ENCODE measurements at places on chromosomes 4 and X. TPM values are rescaled to one million over a fixed set of nuclear protein-coding genes. Genes with fewer than 3 reads are reported as not detected.
A peak's percentile ranks its signal among the peaks of the same experiment; 100 is the strongest.

The HSD17B13 gene
- total RNA-seq, result not detected

DNA sequence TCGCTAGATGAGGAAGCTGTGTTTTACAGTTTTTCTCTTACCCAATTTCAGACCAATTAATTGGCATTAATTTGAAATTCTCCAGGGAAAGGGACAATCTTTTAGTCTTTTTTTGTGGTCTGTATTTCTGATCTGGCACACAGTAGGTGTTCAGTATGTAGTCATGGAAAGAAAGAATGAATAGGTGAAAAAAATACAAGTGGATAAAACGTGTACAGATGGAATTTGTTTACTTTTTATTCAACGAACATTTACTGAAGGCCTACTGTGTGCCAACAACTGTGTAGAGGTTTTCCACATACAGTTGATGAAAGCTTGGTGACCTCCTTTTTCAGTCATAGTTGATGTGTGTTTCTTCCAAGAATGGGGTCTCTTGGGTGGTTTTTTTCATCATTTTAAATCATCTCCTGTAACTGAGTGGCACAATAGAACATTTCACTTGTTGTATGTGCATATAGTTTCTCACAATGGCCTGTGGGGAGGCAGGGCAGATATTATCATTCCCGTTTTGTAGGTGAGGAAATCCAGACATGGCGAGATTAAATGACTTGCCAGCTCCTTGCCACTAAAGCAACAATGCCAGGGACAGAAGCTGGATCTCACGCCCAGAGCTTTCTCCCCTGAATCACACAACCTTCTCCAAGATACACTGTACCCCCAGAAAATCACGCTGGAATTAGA, 102.4 kb downstream of the CEP135 start:
- DNase-seq, result no peak

GRCh38 chr4:60865273-60865672, 334.9 kb upstream of the ADGRL3 start:
- DNase-seq, result no peak

DNA sequence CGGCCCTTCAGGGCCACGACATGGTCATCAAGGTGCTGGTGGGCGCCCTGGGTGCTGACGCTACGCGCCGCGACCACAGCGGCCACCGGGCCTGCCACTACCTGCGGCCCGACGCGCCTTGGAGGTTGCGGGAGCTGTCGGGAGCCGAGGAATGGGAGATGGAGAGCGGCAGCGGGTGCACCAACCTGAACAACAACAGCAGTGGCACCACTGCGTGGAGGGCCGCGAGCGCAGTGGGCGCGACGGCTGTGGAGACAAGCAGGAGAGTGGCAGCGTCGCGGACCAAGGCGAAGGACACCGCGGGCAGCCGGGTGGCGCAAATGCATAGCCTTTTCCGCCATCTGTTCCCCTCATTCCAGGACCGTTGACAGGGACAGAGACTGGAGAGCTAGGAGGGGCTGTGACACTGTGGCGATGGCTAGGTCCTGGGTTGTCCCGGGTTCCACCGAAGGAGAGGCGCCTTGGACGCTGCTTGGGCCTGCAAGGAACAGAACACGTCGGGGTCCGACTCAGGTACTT, 919 bp downstream of the SOWAHD start:
- DNase-seq, result no peak

The PPEF2 gene
- total RNA-seq, result not detected

- peak; percentile 87 for DNase-seq
These were observed 404.6 kb downstream of the PRDM5 start for GRCh38 chr4:120517966-120518365.

GRCh38 chrX:1591102-1591862, at the start of gene AKAP17A:
AKAP17A (plus strand) TSS chrX:1591604; CDS start chrX:1593463, 1,859 bp downstream.
- DNase-seq, result peak; percentile 97
